Naive thymus-derived CD4-positive, alpha-beta T cell (primary cell): ENCODE measurements at places on chromosomes 12 and 14. TPM values are rescaled to one million over a fixed set of nuclear protein-coding genes. Genes with fewer than 3 reads are reported as not detected.

Gene NANOG
- not detected for total RNA-seq

Gene RNF212B
- total RNA-seq: not detected

Gene RNU4-1
- total RNA-seq: 1,510 TPM

Gene EP400
- total RNA-seq: 82.6 TPM

Gene PTHLH
- not detected for total RNA-seq

Gene TUNAR
- not detected for total RNA-seq

Gene ASCL1
- total RNA-seq: not detected

Gene CLEC1B
- total RNA-seq: 0.91 TPM

Gene ISCU
- 127 TPM for total RNA-seq

Gene KRT85
- total RNA-seq: not detected
